ENCODE measurements at places on chromosomes 6 and 20.
A peak's percentile ranks its signal among the peaks of the same experiment; 100 is the strongest.

- peak; percentile 0 for DNase-seq
These were observed 29.3 kb downstream of the ADGRG6 start for GRCh38 chr6:142331075-142331551.

DNA sequence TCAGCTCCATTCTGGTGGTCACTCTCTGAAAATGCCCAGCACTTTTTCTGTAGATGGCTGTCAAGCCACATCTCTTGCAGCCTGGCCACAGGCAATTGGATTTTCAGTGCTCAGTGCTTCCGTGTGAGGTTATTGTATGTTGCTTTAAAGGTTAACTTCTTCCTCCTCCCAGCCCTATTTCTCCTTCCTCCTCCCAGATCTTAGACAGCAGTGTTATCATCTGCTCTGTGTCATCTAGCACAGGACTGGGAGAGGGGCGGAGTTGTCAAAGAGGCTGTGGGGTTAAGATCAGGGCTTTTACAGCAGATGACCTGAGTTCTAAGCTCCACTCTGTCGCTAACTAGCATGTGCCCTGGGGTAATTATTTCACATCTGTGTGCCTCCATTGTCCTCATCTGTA lies 129.0 kb downstream of the PHACTR3 start:
- no peak for DNase-seq

DNA sequence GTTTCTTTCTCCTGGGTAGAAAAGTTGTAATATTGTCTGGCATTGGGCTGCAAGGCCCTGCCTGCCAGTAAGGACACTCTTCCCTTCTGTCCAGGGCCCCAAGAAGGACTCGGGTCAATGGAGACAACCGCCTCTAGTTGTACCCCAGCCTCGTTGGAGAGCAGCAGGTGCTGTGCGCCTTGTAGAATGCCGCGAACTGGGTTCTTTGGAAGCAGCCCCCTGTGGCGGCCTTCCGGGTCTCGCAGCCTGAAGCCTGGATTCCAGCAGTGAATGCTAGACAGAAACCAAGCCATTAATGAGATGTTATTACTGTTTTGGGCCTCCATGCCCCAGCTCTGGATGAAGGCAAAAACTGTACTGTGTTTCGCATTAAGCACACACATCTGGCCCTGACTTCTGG lies 37.0 kb downstream of the PLCG1 start:
- DNase-seq: no peak

GRCh38 chr6:116773886-116774285 lies 8.4 kb upstream of the FAM162B start:
- no peak for DNase-seq

- no peak for DNase-seq
These were observed 153.0 kb downstream of the REV3L start for GRCh38 chr6:111329882-111330633.

DNA sequence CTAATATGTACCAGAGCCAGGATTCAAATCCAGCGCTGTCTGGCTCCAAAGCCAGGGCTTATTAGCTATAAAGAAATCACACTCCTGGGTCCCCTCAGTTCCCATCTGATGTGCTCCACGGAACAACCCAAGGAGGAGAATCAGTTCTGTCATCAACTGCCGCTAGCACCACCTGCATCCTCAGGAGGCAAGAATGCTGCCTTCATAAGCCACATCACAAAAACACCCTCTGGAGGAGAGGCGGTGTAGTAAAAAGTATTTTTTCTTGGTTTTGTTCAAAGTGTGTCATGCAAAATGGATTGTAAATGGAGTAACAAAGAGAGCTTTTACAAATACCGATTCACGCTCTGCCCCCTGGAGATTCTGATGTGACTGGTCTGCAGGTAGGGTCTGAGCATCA lies 57.1 kb downstream of the TNFRSF21 start:
- DNase-seq: no peak

DNA sequence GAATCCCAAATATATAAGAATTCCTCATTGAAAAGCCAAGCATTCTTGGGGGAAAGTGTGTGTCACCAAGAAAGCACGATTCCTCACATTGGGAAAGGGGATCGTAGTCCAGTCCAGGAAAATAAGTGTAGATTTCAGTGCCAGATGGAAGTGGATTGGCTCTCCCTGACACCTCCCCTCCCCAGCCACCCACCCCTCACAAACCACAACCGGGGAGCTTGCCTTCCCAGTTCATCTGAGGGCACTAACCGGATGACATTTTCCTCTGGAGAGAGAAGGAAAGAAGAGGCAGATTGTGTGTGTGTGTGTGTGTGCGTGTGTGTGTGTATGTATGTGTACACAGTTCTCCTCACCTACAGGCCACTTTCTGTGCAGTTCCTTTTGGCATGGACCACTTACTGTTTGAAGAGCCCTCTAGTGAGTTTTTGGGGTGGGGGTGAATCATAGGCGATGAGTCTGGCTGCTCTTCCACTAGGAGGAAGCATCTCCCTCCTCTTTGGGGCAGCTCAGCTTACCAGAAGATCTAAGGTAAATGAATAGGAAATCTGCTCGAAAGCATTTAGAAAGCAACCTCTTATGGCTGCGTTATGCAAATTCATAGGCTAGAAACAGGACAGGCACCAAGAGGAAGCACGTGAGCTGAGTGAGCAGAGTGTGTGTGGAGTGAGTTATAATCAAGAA lies 20.8 kb downstream of the DAAM2 start:
- DNase-seq: no peak

GRCh38 chr20:49982346-49983122 lies at the start of gene SNAI1:
Gene SNAI1 (plus strand): TSS chr20:49982980. CDS start chr20:49983060, 80 bp downstream.
- DNase-seq: peak; percentile 73

- no peak for DNase-seq
These were observed 284.1 kb upstream of the PLN start for GRCh38 chr6:118263921-118264486.

DNA sequence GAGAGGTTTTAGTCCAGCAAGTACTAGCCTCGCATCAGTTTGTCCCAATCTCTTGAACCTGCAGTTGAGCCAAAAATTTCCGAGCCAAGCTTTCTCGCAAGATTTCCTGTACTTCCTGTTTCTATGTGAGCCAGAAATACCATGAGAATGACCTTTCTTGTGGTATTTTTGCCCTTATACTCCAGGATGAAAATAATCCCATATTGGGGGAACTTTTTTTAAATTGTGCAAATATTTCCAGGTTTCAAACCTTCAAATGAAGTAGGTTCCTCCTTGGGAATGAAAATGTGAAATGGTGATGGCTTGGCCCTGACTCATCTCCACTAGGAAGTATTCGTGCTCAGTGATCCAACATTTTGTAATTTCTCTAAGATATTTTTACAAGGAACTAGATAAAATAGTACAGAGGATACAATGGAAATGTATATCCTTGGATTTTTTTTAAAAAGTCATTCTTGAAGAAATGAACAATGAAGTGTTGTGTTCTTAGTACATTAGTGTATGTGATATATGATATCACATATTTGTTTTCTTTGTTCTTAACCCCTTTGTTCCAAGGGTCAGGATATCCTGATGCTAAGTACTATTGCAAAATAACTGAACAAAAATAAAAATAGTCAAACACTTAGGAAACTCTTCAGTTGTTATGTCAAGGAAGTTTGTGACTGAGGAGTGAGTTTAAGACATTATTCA lies 184.0 kb downstream of the PDE7B start:
- DNase-seq: no peak

- DNase-seq: no peak
These were observed 149.9 kb upstream of the UST start for GRCh38 chr6:148596891-148597455.

DNA sequence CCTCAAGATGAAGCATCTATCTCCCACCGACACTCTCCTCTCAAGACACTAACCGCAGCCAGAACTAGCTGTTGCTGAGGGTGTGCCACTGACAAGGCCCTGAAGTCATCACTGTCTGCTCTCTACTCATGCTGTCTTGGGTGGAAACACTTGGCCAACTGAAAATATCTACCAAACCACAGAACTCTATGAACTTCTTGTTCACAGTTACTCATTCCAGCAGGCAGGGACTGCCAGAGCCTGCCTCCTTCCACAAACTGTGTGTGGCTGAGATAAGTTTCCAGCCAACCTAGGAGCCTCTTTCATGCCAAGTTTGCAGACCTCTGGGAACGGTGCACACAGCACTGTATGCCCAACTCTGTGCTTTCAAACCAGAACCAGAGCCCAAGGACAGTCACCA lies 45.5 kb upstream of the NXT1 start:
- no peak for DNase-seq

DNA sequence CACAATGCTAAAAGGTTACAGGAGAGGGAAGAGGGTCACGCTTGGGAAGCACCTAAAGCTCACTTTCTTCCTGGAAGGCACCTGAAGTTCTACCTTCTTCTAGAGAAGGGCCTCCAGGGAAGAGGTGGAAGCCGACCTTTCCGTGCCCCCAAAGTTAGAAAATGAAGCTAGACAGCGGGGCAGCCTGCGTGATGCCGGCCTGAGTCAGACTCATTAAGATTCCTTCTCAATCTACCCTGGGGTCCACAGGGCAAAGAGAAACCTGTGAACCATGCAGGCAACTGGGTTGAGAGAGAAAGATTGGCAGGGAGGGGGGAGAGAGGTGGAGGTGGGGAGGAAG lies 54.8 kb upstream of the CCDC167 start:
- DNase-seq: no peak

- DNase-seq: no peak
These were observed 22.0 kb downstream of the RNF146 start for GRCh38 chr6:127288705-127289104.

GRCh38 chr6:53811082-53811481 lies 16.3 kb downstream of the LRRC1 start:
- DNase-seq: no peak

GRCh38 chr6:69771158-69771906 lies 25.5 kb downstream of the LMBRD1 start:
- no peak for DNase-seq

GRCh38 chr6:32151863-32152768 lies at the start of gene PRRT1:
Gene PRRT1 (minus strand): TSS chr6:32151939. CDS start chr6:32151827, 112 bp downstream.
- DNase-seq: no peak

- DNase-seq: no peak
These were observed 92.9 kb downstream of the THEMIS start for GRCh38 chr6:127807806-127808517.

- no peak for DNase-seq
These were observed 10.2 kb downstream of the RPRD1B start for GRCh38 chr20:38043512-38044300.

GRCh38 chr20:35547329-35547728 lies 5.5 kb downstream of the ERGIC3 start:
- no peak for DNase-seq

DNA sequence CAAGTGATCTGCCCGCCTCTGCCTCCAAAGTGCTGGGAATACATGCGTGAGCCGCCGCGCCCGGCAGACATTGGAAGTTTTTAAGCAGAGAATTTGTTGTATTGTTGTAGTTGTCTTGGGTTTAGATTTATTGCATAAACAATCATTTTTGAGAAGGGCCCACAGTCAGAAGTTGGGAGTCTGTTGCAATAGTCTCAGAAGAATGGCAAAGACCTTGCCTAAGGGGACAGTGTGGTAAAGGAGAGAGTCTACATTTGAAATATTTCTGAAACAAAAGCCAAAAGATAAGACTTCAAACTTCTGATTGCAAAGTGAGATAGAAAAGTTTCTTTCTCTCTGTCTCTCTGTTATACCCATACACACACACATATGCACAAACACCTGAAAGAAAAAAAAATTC lies 22.5 kb downstream of the HFE start:
- DNase-seq: no peak

DNA sequence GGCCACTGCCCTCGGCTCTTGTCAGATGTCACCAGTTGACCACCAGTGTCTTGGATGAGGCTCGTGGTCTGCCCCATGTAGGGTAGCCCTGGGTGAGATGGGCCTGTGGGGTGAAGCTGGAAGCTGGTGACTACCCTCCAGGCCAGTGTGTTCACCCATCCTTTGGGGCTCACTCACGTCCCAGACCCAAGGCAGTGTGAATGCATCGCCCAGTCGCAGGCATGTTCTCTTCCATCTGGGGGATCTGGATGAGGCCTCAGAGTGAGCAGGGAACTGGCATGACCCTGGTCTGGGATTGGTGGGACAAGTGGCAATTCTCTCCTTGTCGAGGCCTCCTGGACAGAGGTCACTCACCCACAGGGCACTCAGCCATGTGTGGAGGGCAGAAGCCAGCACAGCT lies 120.1 kb upstream of the PHACTR3 start:
- no peak for DNase-seq

- DNase-seq: no peak
These were observed 408.4 kb downstream of the PKHD1 start for GRCh38 chr6:51678905-51679620.

DNA sequence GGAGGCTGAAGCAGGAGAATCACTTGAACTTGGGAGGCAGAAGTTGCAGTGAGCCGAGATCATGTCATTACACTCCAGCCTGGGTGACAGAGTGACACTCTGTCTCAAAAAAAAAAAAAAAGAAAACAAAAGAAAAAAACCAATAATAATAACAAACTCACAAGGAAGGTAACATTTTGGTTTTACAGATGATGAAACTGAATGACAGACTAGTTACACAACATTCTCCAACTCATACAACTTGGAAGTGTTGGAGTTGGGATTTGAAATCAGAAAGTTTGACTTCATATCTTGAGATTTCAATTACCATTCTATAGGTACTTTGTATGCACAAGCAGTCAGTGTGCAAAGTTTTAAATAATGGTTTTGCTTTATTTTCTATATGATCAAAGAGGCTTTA lies 10.2 kb downstream of the TPD52L1 start:
- no peak for DNase-seq

- no peak for DNase-seq
These were observed 230.8 kb downstream of the CD83 start for GRCh38 chr6:14348389-14348788.

- no peak for DNase-seq
These were observed 136.7 kb upstream of the RALGAPA2 start for GRCh38 chr20:20849161-20849560.

GRCh38 chr6:159874435-159874834 lies 16.4 kb upstream of the MAS1 start:
- no peak for DNase-seq

GRCh38 chr6:140846503-140847261 lies 1286.0 kb upstream of the GJE1 start:
- DNase-seq: no peak

DNA sequence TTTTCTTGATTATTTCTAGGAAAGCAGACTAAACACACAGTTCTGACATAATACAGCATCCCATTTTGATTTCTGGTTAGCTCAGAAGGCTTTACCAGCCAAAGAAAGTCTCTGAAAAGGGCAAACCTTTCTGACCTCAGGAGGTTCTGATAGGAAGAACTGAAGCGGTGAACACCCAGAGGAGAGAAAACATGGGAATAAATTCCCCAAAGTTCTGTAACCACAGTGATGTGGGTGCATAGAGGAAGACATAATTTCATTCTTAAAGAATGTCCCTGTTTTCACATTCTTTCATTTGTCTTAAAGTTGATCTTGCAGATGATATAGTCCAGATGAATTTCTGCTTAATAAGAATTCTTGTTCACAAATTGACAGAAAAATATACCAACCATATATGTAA lies 60.3 kb downstream of the RSPO3 start:
- DNase-seq: no peak

- no peak for DNase-seq
These were observed 16.3 kb downstream of the ZNF76 start for GRCh38 chr6:35275744-35276260.

- DNase-seq: no peak
These were observed 605 bp upstream of the PPP1R16B start for GRCh38 chr20:38804682-38805501.
